ENCODE measurements at places on chromosomes 7 and 10.
A peak's percentile ranks its signal among the peaks of the same experiment; 100 is the strongest.

DNA sequence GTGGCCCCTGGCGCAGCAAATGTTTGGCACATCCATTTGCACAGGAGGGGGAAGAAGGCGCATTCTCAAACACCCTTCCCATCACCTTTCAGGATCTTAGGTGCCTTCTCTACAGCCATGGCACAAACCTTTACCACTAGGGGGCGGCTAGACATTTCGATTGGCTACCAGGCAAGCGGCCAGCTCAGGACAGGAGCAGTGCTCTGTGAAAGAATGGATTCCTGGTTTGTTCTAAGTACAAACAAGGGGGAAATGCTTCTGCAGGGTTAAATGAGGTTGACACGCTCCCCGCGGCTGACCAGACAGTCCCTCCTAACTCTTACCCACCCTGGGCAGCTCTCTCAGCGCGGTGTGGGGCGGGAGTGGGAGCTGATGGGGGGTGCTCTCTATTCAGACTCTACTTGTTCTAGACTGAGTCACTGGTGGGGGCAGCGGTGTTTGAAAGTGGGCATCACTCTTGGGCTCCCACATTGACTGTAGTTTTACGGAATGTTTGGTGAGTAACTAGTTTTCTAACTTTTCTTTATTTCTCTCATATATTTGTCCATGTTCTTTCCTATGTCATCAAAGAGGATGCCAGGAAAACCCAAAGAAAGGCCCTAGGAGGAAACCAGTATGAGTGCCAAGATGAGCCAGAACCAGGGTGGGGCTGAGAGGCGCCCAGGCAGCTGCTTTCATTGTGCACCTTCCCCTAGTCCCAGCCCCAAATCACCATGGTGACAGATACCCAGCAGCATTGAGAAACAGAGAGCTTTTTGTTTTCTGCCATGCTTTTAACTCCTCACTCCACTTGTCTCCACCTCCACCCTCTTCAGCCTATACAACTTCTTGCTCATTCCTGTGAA, 61.4 kb upstream of the GPR158 start:
- DNase-seq, result peak; percentile 30

- DNase-seq, result peak; percentile 33
Observed at GRCh38 chr7:618539-619367, 99.1 kb upstream of the PDGFA start.

GRCh38 chr7:138359870-138360559, 100.0 kb upstream of the TRIM24 start:
- no peak for DNase-seq

DNA sequence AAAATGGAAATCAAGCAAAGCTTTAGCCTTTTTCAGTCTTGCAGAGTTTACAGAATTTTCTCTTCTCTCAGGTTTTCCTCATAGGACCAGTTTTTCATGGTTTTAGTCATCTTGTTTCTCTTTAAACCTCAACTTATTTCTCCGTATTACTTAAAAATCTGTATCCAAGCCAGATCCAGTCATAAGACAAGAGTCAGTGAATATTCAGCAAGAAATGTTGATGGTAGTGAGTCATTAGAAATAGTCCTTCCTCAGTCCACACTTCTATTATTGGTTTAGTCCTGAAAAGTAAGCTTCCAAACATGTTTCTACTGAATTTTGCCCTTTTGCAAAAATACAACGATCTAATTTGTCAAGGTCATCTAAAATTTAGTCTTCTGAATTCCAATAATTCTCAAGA, 107.0 kb downstream of the VIM start:
- DNase-seq, result no peak

DNA sequence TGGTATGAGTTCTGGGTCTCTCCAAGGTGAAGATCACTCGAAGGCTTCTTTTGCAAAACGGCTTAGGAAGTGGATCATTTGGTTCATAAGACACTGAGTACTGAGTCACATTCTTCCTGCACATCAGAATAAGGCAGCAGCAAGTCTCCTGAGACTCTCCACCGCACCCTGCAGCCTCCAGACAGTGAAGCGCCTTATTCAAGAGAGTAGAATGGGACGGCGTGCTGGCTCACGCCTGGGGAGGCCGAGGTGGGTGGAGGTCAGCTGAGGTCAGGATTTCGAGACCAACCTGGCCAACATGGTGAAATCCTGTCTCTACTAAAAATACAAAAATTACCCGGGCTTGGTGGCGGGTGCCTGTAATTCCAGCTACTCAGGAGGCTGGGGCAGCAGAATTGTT, 70.3 kb downstream of the C10orf143 start:
- DNase-seq, result no peak

GRCh38 chr10:128867210-128867609, 599.8 kb upstream of the MGMT start:
- DNase-seq, result no peak

- no peak for DNase-seq
Observed at GRCh38 chr7:42981601-42982000, 49.4 kb downstream of the MRPL32 start.

DNA sequence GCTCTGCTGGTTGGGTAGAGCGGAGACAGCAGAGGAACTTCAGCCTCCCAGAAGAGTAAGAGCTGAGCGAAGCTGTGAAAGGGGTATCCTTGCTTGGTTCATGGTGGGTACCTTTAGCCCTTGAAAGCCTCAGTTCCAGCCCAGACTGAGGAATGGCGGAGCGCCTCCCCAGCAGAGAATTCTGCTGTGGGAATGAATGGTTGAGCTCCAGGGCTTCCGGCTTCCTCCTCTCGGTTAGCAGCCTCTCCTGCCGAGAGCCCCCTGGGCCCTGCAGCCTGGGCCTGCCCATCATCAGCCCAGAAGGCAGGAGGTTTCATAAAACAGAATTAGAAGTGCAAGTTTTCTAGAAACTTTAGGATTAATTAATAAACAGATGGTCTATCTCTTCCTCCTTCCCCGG, 79.9 kb upstream of the ANLN start:
- no peak for DNase-seq

GRCh38 chr10:71801361-71801760, 28.0 kb upstream of the VSIR start:
- no peak for DNase-seq

- DNase-seq, result no peak
Observed at GRCh38 chr7:115868369-115868768, 162.2 kb downstream of the TFEC start.

GRCh38 chr10:11336722-11337162, 274.7 kb downstream of the USP6NL start:
- no peak for DNase-seq

DNA sequence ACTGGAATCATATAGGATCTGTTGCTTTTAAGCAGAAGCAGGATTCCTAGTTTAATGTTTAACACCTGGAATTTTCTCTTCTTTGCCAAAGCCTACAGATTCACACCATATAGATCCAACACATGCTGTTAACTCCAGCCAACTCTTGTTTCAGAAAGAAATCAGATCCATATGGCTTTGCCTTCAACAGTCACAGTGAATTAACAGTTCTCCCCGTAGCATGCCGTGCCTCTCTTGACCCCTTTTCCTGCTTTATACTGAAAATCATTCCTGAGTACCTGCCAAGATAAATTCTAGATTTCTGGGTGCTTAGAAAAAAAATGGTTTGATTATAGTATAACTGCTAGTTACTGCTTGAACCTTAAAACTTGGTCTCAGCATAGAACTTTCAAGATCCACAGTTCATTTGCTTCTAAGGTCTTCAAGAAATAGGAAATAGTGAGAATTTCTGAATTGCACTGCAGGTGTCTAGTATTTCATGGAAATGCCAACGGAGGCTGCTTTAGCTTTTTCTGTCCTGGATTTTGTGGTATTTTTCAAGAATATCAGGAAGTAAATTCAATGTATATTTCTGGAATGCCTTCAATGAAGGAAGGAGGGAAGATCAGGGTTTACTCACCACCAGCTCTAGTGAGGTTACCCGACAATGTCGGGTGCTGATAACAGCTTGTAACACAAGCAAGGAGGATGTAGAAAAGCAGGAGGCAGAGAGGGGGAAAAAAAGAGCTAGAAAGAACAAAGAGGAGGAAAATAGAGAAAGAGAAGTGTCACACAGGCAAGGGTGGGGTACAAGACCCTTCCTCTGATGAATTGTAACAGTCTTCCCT, 6.6 kb downstream of the AASS start:
- DNase-seq, result no peak

DNA sequence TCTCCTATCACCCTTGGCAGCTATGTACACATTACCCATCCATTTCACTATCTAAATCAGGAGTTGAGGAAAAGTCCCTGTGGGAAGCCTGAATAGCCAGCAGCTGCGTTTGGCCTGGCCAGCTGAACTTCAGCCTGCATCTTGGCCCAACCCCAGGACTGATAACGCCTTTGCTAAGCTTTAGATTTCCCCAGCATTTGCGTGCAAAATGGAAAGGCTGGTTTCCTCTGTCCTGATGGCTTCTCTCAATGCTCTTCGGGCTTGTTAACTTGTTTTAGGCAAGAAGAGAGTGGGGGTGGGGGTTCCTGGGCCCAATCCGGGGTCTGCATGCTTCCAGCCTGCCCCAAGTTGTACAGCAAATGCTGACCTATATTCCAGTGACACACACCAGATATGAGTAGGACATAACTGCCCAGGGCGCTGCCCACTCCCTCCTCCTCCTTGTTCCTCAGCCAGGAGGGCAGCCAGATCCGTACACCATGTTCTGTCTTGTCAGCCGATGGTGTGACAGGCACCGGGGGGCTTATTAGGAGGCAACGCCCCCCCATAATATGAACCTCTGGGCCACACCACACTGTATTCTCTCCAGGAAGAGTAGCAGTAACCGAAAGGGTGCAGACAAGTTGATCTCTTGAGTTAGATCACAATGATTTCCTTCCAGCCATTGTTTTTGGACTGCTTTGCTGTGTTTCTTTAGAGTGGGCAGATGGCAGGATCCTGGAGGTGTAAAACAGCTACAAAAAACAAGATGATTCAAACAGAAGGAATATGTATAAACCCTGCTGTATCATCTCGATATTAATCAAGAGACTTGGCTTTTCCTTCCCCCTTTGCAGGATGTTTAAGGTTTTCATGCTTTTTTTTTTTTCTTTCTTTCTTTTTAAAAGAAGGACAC, 339.0 kb downstream of the RNLS start:
- DNase-seq, result no peak

- DNase-seq, result no peak
Observed at GRCh38 chr10:124605001-124605370, 139.2 kb downstream of the FAM53B start.

DNA sequence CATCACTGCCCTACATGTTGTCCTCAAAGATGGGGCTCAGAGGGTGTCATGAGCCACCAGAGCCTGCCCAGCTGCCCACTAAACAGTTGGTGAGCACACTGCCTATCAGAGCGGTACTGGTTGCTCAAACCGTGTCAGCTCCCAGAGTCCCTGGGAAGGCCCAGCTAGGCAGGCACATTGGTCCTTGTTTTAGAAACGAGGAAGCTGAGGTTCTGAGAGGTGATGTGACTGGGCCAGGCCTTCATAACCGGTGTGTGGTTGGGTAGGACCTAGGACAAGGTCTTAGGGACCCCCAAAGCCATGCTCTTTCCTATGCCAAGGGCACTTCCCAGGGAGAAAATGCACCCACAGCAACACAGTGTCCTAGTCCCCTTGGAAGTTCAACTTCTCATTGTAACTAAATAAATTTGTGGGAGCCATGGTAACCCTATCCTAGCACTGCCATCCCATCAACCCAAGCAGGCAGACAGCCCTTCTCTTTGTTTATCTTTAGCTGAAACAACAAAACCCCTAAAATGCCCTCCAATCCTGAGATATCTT, 174.7 kb upstream of the PDE1C start:
- DNase-seq, result no peak
